ENCODE measurements at places on chromosomes 6 and 20.

DNA sequence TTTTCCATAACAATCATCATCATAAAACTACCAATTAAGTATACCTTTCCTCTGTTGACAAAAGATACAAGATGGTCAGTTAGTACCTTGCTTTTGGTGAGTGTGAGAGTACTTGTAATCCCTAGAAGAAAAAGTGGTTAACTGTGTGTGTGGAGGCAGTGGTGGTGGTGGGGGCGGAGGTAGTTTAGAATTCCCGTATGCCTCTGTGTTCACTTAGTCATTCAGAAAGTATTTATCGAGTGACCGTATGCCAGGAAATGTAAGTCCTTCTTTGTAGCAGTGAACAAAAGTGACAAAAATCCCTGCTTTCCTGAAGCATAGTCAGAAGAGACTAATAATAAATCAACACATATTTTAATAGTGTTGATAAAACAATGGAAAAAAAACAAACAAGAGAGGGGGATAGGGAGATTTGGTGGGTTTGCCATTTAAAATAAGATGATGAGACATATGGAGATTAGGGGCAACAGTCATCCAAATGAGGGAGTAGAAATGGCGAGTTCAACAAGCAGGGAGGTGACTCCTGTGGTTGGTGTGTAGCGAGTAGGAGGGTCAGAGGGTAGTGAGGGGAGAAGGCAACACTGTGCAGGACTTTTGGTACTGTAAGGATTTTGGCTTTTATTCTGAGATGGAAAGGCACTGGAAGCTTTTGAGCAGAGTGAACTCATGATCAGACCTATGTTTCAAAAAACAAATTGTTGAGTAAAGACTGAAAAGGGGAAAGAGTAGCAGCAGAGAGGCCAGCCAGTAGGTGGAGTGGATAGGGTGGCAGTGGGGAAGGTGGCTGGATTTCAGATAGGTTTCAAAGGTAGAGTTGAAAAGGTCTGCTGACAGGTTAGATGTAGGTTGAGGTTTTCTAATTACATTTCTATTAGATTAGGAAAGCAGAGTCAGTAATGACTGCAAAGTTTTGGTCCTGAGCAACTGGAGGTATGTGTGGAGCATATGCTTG lies 40.3 kb upstream of the SIM1 start:
- DNase-seq, result no peak

- peak; percentile 37 for DNase-seq
Observed at GRCh38 chr6:135145063-135145800, 35.9 kb upstream of the MYB start.

- DNase-seq, result no peak
Observed at GRCh38 chr6:70456735-70457134, 43.4 kb downstream of the FAM135A start.

- no peak for DNase-seq
Observed at GRCh38 chr20:15122613-15123012, 785.2 kb upstream of the FLRT3 start.

Data from HL-60 (cell line).